ENCODE measurements at places on chromosomes 13 and 19.

DNA sequence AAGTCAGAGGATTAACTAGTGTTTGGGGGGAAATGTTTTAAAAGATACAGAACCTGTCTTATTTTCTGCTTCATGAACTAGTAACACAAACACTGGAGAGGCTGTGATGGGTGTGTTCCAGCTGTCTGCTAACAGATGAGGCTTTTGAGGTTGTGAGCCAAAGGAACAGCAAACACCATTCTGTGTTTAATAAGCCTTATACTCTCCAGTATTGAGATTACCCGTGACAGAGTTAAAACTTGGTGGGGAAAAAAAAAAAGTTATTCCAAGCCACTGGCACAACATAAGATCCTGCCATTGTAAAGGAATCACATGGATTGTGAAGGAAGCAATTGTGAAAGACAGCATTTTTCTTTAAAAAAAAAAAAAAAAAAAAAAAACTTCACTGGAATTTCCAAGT, 48.4 kb downstream of the KCTD12 start:
- DNase-seq = no peak

DNA sequence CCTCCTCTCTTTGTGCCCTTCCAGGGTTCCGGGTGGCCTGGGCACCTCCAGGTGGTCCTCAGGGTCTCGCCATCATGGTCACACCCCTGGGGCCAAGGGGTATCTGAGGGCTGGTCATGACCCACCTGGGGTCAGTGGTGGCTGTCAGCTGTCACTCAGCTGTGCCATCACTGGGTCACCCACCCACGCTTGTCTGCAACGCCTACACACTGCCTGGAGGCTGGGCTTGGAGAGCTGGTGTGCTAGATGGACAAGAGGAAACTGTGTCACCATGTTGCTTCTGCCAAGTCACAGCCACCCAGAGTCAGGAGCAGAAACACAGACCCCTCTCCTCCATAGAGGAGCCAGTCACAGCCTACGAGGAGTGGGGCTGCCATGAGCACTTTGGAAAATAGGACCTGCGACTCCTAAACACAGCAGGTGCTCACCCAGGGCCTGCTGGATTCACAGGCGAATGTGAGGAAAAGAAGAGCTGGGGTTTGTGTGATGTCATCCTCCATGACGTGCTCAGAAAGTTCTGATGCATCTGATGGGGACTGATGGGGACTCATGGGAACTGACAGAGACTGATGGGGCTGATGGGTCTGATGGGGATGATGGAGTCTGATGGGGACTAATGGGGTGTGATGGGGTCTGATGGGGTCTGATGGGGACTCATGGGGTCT, 10.7 kb upstream of the GRTP1 start:
- DNase-seq = no peak

- DNase-seq = no peak
These were observed 512.5 kb downstream of the TBC1D4 start for GRCh38 chr13:74969419-74969818.

GRCh38 chr19:497869-498510, 1.7 kb downstream of the MADCAM1 start:
- DNase-seq = no peak

DNA sequence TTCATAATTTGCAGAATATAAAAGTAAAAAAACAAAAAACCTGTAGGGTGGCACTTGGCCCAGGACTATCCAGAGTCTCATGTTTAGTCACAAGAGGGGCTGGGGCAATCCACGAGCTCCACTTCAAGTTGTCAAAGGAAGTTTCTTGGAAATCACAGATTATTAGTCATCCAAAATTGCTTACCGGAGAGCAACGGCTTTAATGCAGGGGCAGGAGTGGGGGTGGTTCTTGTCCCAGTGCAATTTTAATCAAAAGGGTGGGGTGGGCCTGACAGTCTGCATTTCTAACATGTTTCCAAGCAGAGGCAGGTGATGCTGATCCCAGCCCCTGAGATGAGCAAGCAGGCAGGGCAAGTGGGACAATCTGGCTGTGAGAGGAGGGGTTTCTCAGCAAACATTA, 233.9 kb downstream of the ABCC4 start:
- no peak for DNase-seq

DNA sequence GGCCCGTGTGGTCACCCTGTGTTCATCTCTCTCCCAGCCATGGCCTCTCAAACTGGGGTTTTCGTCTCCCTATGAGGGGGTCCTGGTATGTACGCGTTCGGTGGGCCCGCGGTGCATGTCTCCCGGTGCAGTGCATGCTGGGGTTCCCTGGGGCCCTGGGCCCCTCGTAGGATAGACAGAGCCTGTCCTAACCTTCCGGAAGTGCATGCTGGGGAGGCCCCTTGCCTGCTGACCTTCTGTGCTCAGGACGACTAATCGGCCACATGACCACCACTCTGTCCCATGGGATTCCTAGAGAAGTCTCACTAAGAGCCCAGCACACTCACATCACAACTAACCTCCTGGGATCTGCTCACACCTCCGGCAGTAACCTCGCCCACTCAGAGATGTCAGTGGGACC, 4.9 kb upstream of the USE1 start:
- no peak for DNase-seq

DNA sequence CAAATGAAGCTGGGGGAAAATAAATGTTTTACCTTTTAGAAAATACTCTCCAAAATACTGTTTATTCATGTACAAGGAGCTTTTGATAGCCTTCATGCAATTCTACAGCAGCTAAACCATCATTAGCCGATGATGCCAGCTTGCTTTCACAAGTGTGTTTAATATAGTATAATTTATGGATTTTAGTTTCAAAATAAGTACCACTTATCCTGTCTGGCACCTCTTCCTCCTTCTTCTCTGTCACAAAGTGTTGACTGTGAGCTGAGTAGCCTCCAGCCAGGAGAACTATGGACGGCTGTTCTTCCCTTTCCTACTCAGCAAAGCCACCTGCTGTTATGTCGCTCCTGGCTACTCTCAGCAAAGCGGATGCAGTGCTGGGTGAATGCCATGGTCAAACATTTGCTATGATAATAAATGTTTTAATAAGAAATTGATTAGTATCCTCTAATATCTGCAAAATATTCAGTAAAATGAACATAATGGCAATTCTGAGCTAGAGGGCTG, 238.2 kb downstream of the LIG4 start:
- DNase-seq = no peak

DNA sequence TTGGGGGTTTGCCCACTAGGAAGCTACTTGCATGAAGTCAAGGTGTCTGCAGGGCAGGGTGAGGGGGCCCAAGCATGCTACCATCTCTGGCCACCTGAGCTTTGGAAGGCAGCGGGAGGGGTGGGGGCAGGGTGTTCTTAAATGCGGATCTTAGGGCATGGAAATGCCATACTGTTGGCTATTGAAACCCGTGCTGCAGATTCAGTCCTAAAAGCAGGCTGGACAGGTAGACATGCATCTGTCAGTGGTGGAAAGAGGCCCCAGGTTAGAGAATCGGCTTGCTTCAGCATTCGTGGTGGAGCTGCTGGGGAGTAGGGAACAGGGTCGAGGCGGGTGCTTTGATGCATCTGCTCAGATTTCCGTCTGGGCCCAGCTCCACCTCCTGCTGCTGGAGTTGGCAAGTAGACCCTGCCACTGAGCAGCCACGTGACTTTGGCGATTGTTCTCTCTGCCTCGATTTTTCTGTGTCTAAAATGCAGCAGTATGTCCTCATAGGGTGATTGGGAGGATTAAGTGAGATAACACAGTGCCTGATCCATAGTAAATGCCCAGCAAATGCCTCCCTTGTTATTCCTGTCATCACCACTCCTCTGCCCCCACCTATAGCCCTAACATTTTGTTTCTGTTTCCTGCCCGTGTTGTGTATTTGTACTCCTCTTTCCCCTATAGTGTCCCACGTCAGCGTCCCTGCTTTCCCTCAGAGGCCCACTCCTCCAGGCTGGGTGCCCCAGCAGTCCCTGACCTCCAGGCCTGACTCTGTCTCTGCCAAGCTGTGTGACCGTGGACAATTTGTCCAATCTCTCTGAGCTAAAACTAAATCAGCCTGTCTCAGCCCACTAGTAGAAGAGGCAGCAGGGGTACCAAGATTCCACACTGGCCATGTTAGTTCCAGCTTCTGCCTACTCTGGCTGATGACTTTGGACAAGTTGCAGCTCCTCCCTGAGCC, 5.8 kb downstream of the PPP1R37 start:
- DNase-seq = no peak

DNA sequence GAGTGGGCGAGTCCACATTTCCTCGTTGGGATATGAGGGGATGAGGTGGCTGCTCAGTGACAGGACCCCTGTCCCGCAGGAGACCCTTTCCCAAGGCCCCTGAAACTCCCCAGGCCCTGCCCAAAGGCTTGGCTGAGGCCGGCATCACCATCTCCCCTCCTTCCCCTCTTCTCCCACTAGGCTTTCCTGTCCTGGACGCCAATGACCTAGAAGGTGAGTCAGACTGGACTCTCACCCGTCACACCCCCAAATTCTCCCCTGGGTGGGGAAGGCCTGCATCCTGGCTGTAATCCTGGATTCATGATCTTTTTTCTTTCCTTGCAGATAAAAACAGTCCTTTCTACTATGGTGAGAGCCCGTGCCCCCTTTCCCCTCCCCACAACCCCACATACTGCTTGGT, 5.3 kb downstream of the FXYD3 start:
- DNase-seq = no peak

GRCh38 chr19:11130824-11131455, 24.6 kb downstream of the SPC24 start:
- peak; percentile 53 for DNase-seq

- no peak for DNase-seq
These were observed 17.6 kb downstream of the ACOD1 start for GRCh38 chr13:76965759-76966421.

DNA sequence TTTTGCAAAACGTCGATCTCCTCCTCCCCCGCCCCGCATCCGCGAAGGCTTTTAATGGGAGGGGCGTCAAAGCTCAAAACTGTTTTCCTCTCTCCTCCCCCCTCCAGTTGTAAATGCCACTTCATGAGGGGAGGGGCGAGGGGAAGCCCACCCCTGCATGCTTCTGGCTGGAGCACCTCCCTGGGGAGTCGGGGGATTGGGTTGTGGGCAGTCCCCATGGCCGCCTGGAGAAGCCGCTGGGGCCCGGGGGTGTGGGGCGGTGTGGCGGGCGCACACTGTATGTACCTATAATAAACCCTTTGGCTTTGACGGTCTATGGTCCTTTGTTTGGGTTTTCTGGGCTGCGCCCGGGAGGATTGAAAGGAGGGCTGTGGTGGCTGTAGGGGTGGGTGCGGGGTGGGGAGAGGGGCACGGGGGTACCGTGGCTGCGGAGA, 505 bp upstream of the SHKBP1 start:
- DNase-seq = peak; percentile 14

GRCh38 chr13:103517066-103517767, 451.0 kb upstream of the SLC10A2 start:
- DNase-seq = no peak

- no peak for DNase-seq
These were observed 1.9 kb upstream of the SPACA7 start for GRCh38 chr13:112374271-112374670.

DNA sequence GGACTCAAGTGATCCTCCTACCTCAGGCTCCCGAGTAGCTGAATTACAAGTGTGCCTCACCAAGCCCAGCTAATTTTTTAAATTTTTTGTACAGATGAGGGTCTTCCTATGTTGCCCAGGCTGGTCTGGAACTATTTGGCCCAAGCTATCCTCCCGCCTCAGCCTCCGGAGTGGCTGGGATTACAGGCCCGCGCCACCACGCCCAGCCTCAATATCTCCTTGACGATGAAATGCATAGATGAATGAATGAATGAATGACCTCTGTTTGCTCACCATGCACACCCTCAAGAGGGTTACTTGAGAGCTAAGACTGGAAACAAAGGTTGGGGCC, 14.9 kb upstream of the AP1M2 start:
- no peak for DNase-seq

DNA sequence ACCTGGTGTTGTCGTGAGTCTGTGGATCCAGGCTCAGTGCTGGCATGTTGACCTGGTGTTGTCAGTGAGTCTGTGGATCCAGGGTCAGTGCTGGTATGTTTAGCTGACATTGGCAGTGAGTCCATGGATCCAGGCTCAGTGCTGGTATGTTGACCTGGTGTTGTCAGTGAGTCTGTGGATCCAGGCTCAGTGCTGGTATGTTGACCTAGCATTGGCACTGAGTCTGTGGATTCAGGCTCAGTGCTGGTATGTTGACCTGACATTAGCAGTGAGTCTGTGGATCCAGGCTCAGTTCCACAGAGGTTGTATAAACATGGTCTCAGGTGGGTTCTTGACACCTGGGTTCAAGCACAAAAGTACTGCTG, 16.8 kb upstream of the PDCD2L start:
- no peak for DNase-seq

- no peak for DNase-seq
These were observed 378.5 kb downstream of the MYO16 start for GRCh38 chr13:109007946-109008345.

DNA sequence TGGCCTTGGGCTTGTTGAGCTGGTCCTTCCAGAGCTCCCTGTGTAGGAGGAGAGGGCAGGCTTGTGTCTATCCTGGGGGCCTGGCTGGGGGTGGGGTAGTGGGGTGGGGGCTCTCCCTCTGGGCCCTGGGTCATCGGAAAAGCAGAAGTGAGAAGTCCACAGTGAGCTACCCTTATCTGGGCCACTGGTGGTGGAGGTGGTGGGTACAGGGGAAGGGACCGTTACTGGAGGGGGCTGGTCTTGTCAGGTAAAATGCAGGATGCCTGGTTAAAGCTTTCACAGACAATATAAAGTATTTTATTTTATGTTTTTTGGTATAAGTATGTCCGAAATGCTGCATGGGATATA, 342 bp upstream of the SIGLEC10 start:
- DNase-seq = no peak

DNA sequence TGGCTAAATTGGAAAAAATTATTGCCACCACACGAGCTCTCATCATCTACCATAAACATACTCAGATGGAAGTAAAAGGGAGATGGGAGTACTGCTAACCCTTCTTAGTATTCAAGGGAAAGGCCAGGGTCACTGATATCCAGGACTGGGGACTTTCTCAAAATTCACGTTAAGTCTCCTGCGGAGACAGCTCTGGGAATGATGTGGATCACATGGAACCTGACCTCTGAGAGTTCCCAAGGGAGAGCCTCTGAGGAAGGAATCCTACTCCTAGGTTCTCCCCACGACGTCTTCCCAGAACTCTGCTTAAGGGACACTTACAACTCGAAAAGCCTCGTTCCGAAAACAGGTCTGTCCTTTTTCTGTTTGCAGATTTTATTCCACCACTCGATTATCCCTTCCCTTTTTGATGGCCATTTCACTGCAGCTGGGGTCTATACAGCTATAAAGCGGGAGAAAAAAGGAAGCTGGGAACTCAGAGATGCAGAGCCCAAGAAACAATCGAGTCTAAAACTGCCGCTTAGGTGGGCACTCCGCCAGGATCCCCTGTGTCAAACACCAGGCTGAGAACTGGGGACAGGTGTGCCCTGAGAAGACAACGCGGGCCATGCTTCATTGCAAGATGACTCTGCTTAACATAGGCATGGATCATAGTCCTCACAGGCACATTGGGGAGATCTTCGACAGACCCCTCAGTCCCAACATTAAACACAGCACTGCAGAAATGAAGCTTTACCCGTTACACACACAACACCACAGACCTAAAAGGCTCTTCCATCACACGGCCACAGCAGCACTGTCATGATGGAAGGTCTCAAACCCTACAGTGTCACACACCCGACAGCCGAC, 823 bp upstream of the ZNF567 start:
- DNase-seq = no peak

- no peak for DNase-seq
These were observed 82.3 kb downstream of the RNASEH2B start for GRCh38 chr13:50991579-50992521.
